NCI-H2081 treated with DMSO at 0.1 percent for 48 hours (cell line): ENCODE measurements at places on chromosomes 1 and 21.

DNA sequence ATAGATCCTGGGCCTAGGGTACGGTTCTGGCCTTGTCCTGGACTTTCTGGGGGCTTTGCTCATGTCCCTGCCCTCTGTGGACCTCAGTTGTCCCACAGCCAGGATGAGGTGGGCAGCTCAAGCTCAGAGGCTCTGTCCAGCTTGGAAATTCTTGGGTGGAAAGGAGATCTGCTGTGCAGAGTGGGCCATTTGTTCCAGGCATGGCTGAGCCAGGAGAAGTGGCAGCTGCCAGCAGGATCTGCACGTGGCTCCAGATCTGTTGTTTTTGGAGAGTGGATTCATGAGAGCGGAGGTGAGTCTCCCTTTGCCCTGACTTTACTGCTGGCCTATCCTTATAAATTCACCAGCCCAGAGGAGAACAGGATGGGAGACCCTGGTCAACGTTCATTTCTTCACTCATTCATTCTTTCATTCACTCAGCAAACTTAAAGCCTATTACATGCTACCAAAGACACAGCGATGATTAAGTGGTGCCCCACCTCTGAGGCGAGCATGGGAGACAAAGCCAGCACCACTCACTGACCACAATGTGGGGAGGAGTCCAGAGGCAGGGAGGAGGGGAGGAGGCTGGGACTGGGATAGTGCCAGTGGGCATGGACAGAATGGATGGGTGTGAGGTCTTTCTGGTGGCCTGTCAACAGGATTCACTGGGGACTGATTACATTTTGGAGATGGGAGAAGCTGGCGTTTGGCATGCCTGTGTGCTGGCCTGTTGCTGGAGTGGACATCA, 205.1 kb downstream of the TRABD2B start:
- DNase-seq, result no peak

- DNase-seq, result no peak
Observed at GRCh38 chr1:151326619-151327222, 495 bp downstream of the PI4KB start.

DNA sequence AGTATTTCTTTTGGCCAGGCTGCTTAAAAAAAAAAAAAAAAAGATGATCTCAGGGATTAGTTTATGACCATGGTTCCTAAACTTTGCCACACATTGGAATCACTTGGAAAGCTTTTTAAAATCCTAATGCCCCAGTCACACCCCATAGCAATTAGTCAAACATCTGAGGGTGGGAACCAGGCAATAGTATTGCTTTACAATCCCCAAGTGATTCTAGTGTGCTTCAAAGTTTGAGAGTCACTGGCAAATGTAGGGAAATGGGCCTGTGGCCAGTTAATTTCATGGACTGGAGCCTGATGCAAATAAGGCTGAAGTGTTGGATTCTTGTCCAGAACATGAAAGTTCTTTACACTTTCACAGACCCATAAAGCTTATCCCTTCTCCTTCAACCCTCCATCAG, 374.6 kb upstream of the ESRRG start:
- DNase-seq, result no peak

- DNase-seq, result no peak
Observed at GRCh38 chr1:85328713-85329397, 52.4 kb upstream of the BCL10 start.

GRCh38 chr1:200243042-200243437, 166.8 kb downstream of the ZNF281 start:
- no peak for DNase-seq

GRCh38 chr1:74197255-74197654, 721 bp downstream of the LRRIQ3 start:
- no peak for DNase-seq

DNA sequence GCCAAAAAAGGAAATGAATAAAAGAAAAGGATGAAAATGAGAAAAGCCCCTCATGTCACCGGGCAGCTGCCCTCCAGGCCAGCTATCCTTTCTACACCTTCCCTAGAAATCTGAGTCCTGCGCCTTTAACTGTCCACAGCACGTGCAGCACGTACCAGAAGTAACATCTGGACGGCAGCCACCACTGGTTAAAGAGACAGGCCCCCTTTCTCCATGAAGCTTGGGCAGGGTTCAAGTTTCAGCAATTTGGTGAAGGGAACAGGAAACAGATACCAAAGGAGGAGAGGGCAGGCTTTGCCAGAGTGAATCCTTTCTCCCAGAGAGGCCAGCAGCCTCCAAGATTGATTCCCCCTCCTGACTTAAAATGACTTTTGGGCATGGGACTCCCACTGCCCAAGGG, 3.6 kb upstream of the KIAA2013 start:
- no peak for DNase-seq

- DNase-seq, result no peak
Observed at GRCh38 chr1:202665417-202665816, 44.8 kb downstream of the SYT2 start.

GRCh38 chr1:54017979-54018378, at the start of gene LDLRAD1:
Gene LDLRAD1, minus strand, starts transcription at chr1:54018186. Its CDS starts 74 bp downstream, at chr1:54018112.
- DNase-seq, result no peak

DNA sequence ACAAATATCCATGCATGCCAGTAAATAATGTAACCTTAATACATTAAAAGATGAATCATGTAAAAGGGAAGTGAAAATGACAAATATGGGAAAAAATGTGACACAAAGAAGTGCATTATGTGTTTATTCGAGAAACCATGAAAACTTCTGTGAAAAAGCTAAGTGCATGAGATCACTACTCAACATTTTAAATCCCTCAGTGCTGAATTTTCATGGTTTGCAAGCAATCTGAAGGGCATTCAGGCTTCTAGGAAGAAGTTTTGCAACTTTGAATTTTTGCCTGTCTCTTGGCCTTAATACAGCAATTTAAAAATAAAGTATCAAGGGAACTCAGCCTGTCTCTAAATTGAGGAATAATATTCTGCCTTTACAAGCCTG, 78.2 kb downstream of the MAP3K7CL start:
- DNase-seq, result no peak

GRCh38 chr1:47491341-47491753, 53.5 kb downstream of the FOXD2 start:
- DNase-seq, result no peak

DNA sequence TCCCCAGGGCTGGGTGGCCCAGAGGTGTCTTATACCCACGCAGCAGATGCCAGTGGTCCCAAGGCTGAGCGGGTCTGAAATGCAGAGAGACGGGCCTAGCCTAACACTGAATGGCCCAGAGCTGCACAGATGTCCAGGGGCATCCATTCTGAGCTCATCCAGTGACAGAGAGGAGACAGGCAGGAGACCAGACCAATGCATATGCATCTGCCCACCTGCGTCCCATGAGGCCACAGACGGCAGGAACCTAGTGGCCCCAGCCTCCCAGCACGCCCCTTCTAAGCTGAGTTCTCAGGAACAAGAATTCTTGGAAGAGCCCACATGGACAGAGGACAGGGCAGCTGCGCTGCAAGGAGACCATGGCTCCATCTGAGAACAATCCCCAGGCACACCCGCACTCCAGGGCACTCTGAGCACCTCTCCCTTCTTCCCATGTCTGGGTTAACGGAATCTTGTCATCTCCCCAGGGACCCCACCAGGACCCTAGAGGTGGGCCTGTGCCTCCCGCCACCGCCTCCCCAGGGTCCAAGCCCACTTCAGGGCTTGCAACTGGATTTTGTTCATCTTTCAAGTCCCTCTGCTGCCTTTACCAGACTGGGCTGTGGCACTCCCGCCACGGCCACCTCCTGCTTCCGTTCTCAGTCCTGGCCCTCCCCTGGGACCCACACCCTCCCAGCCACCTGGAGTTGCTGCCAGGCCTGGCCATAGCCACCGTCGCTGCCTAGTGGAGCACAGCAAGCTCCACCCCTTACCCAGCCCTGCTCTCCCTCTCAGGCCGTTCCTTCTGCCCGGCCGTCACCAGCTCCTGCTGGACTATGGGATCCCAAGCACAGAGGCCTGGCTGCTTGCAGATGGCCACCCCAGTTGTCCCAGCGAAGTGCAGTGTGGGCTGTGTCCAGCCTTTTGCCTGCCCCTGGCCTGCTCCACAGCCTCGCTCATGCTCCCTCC, 3.3 kb downstream of the WNT3A start:
- no peak for DNase-seq

DNA sequence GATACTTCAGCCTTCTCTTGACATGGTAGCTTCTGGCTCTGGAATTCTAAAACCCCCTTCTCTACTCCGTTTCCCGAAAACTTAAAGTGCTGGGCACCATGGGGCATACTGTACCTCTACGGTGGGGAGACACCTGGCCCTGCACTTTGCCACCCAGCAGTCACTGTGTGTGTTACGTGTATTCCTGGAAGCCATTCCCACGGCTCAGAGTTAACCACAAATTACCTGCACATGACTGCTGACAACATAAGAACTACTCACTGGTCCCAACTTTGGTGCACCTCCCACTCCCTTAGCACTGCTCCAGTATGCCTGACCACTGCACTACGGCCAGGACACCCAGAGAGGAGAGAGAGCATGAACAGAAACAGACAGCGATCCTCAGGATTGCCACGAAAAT, 29.4 kb upstream of the TMPRSS2 start:
- no peak for DNase-seq

GRCh38 chr21:32386195-32386870, 6.5 kb downstream of the URB1 start:
- DNase-seq, result no peak

DNA sequence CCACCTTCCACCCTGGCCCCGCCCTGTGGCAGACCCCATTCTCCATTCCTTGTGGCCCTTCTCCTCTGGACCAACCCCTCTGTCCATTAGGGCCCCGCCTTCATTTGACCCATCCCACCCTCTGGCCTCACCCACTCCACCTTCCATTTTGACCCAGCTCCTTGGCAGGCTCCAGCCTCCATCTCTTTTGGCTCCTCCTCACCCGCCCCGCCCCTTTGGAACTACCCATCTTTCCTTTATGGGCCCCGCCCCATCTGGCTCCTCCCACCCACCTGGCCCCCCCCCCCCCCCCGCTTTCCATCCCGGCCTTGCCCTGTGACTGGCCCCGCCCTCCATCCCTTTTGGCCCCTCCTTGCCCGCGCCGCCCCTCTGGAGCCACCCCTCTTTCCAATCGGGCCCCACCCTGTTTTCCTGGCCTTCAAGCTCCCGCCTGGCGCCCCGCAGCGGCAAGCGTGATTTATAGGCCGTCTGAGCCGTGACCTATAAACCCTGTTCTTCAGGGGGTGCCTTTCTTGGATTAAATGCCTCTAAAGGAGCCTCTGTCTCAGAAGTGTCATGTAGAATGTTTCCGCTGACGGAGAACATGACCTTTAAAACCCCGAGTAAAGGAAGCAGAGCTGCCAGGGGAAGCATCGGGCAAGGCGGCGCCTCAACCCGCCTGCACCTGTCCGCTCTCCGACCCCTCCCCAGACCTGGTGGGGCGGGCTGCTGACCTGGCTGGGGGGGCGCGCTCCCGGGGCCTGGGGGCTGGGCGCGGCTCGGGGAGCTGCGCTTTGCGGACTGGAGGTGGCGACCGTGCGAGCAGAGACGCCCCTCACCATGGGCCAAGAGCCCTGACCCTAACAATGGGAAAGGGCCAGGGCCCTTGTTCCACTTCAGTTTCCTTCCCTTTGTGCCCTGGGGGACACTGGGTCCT, 178.0 kb downstream of the CAMTA1 start:
- DNase-seq, result no peak

- DNase-seq, result no peak
Observed at GRCh38 chr1:228420968-228421826, 4.5 kb upstream of the TRIM17 start.

DNA sequence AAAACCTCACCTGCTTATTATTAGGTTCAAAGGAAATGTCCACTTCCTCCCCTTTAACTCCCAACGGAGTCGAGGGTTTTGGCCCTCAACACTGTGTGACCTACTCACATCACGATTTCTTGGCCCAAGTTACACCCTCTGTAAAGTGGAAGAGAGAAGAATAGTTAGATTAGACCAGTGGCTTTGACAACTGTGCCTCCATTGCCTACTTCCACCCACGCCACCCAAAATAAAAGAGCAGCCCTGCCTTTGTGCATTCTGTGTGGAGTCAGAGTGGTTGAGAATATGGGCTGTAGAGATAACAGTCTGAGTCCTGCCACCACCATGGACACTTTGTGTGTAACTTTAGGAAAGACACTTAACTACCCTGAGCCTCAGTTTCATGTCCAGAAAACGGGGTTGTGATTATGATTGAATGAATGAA, 4.1 kb upstream of the HDGF start:
- no peak for DNase-seq

GRCh38 chr21:26448751-26449150, 124.3 kb downstream of the CYYR1 start:
- no peak for DNase-seq

DNA sequence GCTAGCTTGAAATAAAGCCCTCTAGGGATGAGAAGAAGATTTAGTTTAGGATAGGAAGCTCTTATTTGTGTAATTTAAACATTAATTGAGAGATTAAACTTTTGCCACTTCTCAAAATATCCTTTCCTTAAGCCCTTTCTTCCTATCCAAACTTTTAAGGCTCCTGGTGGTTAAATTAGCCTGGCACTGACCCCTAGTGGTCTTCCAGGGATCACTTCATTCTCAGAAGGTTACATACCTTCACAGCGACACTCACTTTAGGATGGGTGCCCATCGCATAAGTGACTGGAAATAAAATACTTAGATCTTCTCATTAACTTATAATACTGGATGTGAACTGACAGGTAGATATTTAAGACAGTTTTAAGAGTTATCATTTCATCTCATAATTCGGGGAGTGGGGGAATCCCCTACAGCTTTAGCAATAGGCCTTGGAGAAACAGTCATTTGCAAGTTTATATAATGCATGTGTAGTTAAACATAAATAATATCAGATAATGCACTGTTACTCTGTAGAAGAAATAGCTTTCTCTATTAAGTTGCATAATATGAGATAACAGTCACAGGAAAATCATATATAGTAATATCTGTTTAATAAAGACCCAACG, 7.4 kb downstream of the LHX9 start:
- DNase-seq, result peak; percentile 25

- DNase-seq, result no peak
Observed at GRCh38 chr1:12618661-12618964, 603 bp upstream of the DHRS3 start.

- DNase-seq, result no peak
Observed at GRCh38 chr21:44872649-44873355, 688 bp downstream of the PTTG1IP start.

GRCh38 chr1:42298520-42298919, 36.5 kb downstream of the FOXJ3 start:
- DNase-seq, result no peak

GRCh38 chr1:212596798-212597197, 11.8 kb upstream of the ATF3 start:
- DNase-seq, result no peak

DNA sequence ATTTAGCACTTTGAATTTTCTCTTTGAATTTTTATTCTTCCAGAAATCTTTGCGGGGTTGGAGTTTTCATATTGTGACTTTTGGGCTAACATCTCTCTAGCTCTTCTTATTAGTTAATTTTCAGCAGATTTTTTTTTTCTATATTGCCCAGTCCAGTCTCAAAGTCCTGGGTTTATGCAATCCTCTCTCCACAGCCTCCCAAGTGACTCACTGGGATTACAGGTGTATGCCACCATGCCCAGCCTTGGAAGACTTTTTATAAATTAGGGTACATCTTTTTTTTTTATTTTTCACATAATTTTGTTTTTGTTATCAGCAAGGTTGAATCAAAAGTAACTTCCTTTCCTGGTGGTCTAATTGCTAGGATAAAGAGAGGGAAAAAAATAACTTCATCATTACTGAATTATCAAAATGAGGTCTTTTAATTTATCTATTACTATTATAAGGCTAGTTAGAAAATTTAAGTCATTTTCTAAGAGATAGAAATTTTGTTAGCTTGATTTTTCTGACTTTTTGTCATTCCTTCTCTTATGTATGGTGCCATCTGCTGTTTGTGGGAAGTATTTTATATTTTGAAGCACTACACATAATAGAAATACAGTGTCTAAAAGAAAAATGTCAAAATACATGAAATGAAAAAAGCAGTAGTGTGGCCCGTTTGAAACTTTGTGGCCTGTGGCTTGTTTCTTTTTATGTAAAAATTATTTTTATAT, 273.4 kb upstream of the CACYBP start:
- DNase-seq, result no peak
